ENCODE measurements at places on chromosomes 4 and X. TPM values are rescaled to one million over a fixed set of nuclear protein-coding genes. Genes with fewer than 3 reads are reported as not detected.

- no peak for DNase-seq
Observed at GRCh38 chr4:77035153-77035552, 40.6 kb downstream of the CCNI start.

GRCh38 chr4:167587361-167587760 lies 353.1 kb upstream of the SPOCK3 start:
- no peak for DNase-seq

- DNase-seq = no peak
Observed at GRCh38 chr4:5019274-5019673, at the start of gene CYTL1. Gene CYTL1, minus strand, starts transcription at chr4:5019458. Its CDS starts 13 bp downstream, at chr4:5019445.

GRCh38 chr4:7955393-7955792 lies 15.7 kb upstream of the AFAP1 start:
- no peak for DNase-seq

DNA sequence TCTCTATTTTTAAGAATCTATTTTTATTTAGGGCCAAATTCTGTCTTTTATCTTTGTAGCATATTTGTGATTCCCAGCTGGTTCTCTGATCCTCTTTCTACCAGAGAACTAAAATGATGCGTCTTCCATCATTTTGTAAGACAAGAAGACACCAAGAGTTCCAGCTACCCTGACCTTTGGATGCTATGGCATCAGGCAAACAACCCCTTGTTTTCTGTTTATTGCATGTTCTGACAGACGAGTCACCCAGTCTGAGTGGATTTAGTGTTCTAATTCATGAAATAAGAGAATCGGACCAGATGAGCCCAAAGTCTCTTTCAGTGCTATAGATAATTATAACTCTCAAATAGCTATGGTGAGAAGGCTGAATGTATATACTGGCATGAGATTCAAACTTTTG lies 69.7 kb downstream of the ZFYVE28 start:
- DNase-seq = no peak

- no peak for DNase-seq
Observed at GRCh38 chrX:5733501-5733900, 495.2 kb downstream of the NLGN4X start.

GRCh38 chr4:146490106-146490505 lies 31.6 kb downstream of the SLC10A7 start:
- no peak for DNase-seq

DNA sequence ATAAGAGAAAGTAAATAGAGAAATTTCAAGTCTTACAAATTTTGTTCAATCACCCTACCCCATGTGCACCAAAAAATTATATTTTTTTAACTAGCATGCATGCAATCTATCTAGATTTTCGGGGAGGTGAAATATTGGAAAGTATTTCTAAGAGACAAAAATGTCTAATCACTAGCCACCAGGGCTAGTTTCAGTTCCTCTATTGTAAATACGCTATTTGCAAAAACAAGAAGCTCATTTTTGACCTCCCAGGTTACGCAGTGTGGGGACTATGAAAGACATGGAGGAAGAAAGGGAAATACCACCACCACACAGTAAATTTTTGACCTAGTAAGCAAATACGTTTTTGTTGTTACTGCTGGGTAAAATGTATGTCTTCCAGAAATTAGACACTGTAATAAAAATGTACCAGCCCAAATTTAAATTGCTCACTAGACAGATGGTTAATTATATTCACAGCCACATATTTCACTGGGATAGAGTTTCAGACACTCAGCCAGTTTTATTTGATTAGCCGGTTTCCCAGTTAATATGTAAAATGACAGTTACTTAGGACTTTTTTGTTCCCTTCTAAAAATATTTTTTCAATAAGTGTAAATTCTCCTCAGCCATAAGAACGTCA lies 2.2 kb downstream of the NEXMIF start:
- DNase-seq = peak; percentile 54

DNA sequence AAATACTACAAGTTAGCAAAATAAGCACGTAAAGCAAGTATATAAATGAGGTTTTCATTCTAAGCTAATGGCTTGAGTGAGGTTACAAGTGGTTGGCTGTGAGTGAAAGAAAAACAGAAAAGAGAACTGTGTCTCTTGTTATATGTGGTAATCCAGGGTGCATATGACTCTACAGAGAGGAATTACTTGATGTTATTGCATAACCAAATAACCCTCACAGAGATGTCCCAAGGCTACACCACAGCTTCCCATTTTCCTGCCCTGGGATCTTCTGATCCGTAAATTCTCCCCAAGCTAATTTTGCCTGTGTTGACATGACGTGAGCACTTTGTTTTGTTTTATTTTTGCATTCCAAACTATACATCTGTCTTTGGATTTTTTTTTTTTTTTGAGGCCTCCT lies 470.0 kb upstream of the INTU start:
- no peak for DNase-seq

DNA sequence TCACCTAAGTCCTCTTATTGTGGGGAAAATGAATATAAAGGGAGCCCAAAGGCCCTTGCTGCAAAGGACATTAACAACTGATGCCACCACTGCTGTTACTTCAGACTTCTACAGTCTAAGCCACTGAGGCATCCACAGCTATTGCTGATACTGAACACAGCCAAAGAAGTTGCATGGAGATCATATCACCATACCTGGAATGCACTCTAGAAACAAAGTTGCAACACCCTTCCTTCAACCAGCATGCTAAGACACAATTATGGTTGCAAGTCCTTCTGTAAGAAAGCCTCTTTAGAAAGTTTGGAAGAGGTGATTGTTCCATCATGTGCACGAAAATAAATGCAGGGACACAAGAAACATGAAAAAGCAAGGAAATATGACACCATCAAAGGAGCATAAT lies 105.7 kb upstream of the SH3RF1 start:
- no peak for DNase-seq

GRCh38 chrX:136712650-136713310 lies 64.8 kb downstream of the CD40LG start:
- no peak for DNase-seq

- DNase-seq = no peak
Observed at GRCh38 chrX:85288992-85289723, 45.4 kb downstream of the ZNF711 start.

DNA sequence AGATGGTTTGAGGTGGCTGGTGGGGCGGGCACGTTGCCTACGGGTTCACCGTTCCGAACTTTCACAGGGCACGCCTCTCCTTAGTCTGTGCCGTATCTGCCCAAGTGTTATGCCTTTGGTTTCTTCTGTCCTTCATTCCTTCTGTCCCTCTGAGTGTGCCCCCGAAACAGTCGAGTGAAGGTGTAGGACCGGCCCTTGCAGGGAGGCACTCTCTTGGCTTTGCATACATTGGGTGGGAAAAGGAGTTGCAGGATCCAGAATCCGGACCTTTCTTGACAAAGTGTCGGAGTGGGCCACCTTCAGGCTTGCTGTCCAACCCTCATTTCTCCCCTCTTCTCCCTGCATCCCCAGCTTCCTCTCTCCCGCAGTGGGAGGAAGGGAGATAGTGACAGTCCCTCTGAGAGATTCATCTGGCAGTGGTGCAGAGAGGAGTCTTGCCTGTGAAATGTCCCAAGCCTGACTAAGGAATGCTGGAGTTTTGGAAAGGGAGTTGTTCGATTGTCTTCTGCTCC lies 569 bp downstream of the ARFIP1 start:
- no peak for DNase-seq

DNA sequence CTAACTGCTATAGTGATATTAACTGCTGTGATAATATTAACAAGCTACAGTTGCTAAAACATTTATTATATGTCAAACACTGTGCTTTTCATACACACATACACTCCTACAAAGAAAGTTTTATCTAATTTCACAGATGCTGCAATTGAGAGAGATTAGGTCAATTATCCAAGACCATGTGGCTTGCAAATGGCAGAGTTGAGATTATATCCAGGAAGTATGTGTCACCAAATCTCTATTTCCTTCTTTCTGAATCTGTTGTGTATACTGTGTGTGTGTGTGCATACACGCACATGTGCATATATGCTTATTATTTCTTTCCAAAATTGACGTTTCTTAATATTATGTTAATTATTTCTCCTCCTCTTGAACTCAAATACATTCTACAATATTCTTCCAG lies 775.9 kb upstream of the FTHL17 start:
- DNase-seq = no peak

DNA sequence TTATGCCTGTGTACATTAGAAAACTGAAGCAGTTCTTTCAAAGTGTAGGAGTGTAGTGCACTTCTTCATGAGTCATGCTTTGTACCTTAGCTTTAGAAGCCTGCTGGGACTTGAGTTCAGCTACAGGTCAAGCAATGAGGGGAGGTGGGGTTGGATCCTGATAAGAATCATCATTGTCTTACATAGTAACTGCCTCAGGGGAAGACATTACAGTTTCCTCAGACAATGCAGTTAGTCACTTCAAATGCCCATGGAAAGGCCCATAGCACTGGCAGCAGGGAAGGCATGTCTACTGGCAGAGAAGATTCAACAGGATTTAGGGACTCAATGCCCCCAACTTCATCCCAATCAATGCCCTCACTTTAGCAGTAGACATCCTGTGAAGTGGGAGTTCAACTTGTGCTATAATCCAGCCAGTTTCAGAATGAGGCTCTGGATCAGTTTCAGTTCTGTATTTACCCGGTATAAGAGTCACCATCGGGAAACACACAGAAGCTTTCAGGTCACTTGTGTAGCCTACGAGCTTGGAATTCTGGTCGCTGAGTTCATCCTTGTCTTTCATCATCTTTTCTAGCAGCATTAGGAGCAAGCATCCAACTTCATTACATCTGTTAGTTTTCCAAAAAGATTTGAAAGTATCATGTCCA lies 1216.5 kb downstream of the RAPGEF2 start:
- no peak for DNase-seq

GRCh38 chr4:145049241-145049640 lies 48.8 kb downstream of the ANAPC10 start:
- no peak for DNase-seq

GRCh38 chrX:41033299-41033698 lies 51.9 kb upstream of the USP9X start:
- no peak for DNase-seq

GRCh38 chr4:40656201-40656863 lies 26.7 kb upstream of the RBM47 start:
- peak; percentile 58 for DNase-seq

- DNase-seq = peak; percentile 66
Observed at GRCh38 chr4:139530833-139531427, 25.1 kb downstream of the SETD7 start.

DNA sequence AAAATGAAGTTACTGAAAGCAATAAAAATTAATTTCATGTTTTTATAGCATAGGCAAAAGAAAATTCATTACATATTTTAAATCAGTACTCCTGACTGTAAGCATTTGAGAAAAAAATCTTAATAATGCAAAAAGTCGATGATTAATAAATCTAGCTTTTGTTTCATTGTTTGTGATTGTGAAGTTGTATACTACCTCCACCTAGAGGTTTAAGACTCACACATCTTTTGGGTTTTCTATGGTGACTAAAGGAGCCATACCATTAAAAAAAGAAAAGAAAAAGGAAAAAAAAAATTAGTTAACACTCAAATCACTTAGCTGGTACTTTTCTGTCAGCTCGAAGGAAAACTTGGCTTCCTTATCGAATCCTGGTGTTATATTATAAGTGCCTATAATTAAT lies 2.0 kb downstream of the GABRA2 start:
- DNase-seq = no peak

- DNase-seq = no peak
Observed at GRCh38 chr4:39085891-39086290, 23.9 kb downstream of the KLHL5 start.

DNA sequence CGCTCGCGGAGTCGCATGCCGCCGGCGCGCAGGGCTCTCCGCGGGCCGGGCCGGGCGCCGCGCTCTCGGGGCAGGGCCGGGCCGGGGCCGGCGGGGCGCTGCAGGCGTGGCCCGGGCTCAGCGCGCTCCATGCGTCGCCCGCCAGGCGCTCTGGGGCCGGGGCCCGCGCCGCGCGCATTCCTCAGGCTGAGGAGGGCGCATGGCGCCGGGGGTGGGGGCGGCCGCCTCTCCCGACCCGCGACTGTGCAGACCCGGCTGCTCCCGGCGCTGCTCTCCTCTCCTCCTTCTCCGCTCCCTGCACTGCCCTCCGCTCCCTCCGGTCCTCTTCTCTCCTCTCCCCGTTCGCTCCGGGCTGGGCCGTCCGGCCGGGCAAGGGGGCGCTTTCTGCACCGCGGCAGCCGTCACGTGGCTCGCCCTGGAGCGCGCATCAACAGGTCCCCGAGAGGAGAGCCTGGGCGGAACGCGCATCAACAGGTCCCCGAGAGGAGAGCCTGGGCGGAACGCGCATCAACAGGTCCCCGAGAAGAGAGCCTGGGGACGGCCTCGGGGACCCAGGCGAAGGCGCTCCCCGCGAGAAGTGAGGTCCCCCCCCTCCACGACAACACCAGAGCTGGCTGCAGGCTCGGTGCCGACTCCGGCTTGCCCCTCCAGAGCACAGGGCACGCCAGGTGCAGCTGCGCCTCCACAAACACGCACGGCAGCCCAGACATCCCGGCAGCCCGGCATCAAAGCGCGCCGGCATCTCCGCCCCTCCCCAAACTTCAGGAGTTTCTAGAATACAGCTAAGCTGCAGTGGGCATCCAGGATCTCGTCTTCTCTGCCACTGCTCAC lies 12.9 kb downstream of the PPP2R3B start:
- DNase-seq = peak; percentile 42

DNA sequence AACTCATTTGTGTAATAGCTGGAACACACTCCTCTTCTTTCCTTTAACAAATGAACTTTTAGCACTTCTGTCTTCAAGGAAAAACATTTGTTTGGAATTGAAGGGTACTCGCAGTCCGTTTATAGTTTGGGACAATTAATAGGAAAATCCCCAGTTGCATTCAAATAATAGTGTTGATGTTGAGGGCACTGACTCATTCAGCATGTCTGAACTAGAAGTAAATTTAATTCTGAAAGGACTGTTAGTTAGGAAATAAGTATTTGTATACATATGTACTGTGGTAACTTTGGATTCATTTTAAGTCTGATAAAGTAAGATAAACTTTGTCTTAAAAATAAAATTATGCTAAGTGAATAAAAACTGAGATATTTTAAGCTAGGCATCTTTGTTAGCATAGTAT lies 27.2 kb downstream of the FAM199X start:
- no peak for DNase-seq

The CNGA1 gene
- total RNA-seq = not detected

The PNMA3 gene
- total RNA-seq = 3.3 TPM

The RTL9 gene
- total RNA-seq = not detected

The MAGEA1 gene
- total RNA-seq = not detected

The UGT2B15 gene
- not detected for total RNA-seq

The FAM53A gene
- total RNA-seq = 1.8 TPM

The ASMT gene
- 0.66 TPM for total RNA-seq

The SMIM10 gene
- 0.37 TPM for total RNA-seq

The WDR17 gene
- 8.8 TPM for total RNA-seq
